CD4-positive, alpha-beta T cell treated with Interleukin-15 for 4 hours (primary cell): ENCODE measurements at places on chromosomes 7 and 10.
A peak's percentile ranks its signal among the peaks of the same experiment; 100 is the strongest.

DNA sequence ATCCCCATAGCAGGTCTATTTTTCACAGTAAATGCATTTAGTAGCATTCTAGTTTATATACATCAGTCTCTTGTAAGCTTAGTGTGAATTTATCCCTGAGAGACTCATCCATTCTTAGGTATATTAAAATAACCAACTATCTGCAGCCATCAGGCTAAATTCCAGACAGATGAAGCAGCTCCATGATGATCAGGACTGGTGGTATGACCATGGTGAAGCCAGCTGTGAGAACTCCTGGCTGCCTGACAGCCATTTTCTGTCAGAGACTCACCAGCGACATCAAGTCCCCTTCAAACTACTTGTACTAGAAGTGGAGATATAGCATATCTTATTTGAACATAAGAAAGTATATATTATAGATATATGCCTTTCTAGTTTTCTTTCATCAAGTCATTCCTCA lies 70.3 kb upstream of the GSDME start:
- DNase-seq, result no peak

DNA sequence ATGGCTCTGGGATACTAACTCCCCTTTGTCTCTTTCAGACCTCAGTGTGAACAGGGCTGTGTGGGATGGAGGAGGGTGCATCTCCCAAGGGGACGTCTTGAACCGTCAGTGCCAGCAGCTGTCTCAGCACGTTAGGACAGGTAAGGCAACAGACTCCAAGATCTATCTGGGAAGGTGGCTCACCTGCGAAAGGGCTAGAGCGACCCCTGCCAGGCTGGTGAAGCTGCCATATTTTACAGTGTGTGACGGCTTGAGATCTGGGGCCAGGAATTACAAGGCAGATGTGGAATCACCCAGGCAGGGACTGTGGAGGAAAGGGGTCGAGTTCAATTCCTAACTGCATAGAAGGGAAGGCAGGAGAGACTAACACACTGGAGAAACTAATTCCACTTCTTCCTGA lies 11.2 kb downstream of the MUC17 start:
- DNase-seq, result no peak

DNA sequence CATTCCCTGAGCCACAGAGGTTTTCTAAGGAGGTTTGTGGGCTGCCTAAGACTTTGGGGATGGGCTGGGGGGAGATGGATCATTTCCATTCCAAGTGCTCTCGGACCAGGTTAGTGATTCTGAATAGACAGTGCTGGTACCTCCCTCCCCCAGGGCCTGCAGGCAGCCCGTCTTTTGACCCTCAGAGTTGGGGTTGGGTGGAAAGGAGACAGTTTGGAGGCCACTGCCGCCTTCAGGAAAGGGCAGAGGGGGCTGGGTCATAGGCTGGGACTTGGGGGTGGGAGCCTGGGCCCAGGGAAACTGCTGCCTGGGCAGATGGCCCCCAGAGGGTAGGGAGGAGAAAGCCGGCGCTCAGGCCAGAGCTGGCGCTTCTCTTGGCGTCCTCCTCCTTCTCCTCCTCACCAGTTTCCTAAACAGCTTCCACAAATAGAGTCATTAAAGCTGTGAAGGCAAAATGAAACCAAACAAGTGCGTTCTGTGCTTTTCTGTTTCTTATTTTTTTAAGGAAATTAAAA lies 4.4 kb downstream of the UNC5B start:
- no peak for DNase-seq

DNA sequence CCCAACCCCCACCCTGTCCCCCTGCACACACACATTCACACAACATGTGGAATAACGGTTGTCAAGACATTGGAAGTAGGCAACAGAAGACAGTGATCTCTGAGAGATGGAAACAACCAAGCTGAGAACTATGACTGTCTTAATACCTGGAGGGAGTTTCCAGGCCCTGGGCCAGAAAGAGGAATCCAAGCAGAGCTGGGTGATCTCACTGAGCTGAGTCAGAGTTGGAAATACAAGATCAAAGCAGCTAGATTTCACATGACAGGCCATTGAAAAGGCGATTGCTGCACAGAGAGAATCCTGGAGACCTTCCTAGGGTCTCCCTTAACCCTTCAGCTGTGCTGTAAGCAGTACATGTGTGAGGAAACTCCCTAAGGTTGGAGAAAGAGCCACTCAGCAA lies 165.8 kb upstream of the PRSS1 start:
- peak; percentile 19 for DNase-seq

DNA sequence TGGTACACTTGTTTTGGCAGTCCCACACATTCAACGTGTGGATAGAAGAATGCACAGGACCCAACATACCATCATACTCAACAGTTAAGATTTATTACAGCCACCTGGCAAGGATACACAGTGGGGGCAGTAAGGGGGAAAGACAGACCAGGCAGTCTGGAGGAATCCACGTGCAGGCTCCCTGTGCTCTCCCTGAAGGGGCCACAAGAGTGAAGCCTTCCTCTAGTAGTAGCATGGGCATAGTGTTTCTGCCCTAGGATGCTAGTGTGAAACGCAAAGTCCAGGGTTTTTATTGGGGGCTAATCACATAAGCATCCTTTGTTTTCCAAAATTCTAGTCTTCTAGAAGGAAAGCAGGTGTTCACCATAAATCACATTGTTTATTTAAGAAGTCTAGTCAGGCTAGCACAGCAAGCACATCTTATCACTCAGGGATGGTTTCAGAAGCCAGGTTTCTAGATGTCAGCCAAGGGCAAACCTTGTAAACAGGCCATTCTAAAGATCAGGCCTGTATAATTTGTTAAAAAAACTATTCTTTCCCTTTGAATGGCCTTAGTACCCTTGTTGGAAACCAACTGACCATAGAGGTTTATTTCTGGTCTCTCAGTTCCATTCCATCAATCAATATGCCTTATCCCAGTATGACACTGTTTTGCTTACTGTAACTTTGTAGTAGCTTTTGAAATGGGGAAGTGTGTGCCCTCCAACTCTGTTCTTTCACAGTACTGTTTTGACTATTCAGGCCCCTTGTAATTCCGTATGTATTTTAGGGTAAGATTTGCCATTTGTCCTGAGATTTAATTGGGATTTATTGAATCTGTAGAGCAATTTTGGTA lies 12.4 kb upstream of the TFAM start:
- DNase-seq, result no peak

- no peak for DNase-seq
Observed at GRCh38 chr7:81005254-81005653, 86.4 kb upstream of the SEMA3C start.

DNA sequence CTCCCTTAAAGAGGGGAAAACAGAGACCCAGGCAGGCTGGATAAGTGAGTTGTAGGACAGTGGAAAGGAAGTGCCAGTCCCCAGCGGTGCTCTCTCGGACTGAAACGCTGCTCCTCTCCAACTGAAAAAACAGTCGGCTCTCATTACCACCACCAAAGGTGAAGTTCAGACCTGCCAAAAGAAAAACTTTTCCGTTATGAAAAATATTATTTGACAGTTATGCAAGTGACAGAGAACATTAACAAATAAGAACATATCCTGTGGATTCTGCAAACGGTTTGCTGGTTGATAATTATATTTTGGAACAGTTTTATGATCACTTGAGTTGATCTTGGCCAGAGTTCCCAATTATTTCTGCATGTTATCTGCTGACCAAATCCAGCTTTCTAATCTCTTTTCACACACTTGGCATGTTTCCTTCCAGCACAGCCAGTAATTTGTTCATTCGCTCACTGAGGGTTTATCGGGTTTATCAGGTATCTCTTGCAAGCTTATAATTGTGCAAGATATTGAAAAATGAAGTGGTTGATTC lies 82.6 kb downstream of the PTPRE start:
- no peak for DNase-seq

- DNase-seq, result no peak
Observed at GRCh38 chr10:76428551-76429367, 997.3 kb downstream of the LRMDA start.

DNA sequence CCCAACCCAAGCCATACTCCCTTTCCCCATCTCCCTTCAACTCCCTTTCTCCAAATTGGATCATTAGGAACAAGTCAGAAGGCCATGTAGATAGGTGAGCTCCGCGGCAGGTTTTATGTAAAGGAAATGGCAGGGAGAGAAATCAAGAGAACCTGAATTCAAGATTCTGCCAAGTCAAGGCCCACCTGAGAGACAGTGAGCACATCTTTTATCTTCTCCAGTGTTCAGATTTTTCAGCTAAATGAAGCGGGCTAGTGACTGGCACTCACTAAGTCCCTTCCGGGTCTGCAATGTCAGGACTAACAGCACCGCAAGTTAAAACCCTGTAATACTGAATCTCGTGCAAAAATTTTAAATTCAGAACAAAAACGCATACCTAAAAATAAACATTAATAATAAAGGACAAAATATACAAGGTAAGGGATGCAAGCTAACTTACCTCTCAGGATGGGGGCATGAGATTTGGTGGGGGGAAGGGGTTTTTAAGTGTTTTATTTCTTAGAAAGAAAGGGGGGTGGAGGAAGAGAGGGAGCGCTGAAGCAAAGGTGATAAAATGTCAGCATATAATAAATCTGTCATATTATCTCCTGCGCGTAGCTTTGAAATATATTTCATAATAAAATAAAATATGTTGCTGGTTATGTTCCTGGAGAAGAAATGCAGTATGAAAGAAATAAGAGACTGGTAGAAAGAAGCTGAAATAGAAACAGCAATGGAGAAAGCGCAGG lies 17.6 kb downstream of the TCAF1 start:
- DNase-seq, result no peak

GRCh38 chr10:20744821-20745220 lies 152.3 kb downstream of the NEBL start:
- DNase-seq, result no peak
